CD4-positive, alpha-beta T cell treated with Interleukin-1 beta for 1 hour (primary cell): ENCODE measurements at places on chromosomes 3 and 15.

GRCh38 chr3:122031123-122031468, 9.0 kb upstream of the ILDR1 start:
- DNase-seq = no peak

GRCh38 chr15:100205549-100206295, 136.1 kb downstream of the ADAMTS17 start:
- DNase-seq = no peak

DNA sequence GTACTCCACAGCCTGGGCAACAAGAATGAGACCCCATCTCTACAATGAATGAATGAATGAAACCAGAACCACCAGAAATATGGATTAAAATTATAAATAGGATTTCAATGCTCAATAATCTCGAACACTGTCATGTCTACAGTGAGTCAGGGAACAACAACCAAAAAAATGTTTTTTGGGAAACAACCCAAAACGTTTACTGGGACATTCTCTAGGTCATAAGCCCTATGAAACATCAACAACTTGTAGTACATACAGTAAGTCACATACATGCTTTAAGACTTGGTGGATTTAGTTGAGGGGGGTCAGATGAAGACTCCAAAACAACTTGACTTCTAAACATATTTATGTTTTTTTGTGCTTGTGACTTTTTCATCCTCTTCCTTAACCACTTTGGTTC, 511.2 kb downstream of the FOXP1 start:
- DNase-seq = no peak

GRCh38 chr3:10219737-10220136, 28.5 kb upstream of the TATDN2 start:
- no peak for DNase-seq

GRCh38 chr3:46632792-46633191, 20.5 kb downstream of the FAM240A start:
- no peak for DNase-seq

DNA sequence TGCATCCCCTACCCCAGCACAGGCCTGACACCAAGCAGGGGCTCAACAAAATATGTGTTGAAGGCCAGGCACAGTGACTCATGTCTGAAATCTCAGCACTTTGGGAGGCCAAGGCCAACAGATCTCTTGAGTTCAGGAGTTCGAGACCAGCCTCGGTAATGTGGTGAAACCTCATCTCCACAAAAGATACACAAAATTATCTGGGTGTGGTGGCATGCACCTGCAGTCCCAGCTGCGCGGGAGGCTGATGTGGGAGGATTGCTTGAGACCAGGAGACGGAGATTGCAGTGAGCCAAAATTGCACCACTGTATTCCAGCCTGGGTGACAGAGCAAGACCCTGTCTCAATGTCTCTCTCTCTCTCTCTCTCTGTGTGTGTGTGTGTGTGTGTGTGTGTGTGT, 30.7 kb upstream of the CYP11A1 start:
- no peak for DNase-seq

DNA sequence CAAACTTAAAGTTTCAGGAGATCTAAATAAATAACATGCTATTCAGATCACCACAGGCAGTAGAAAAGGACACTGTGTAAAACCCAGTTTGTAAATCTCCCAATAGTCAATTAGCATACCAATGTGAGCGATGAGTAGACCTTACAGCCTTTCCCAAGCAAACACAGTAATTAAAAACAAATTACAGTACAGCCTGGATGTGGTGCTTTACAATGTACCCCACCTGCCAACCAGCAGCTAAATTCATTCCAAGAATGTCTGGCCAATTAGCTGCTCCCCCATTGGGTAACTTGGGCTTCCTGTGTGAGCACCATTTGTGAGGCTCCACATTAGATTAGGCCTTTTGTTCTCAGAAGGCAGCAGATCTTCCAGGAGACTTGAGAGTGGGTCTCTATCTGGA, 635.0 kb downstream of the TBL1XR1 start:
- no peak for DNase-seq

GRCh38 chr15:45548753-45549520, 26.4 kb upstream of the SLC30A4 start:
- DNase-seq = no peak
